ENCODE measurements at places on chromosomes 11 and 22.

DNA sequence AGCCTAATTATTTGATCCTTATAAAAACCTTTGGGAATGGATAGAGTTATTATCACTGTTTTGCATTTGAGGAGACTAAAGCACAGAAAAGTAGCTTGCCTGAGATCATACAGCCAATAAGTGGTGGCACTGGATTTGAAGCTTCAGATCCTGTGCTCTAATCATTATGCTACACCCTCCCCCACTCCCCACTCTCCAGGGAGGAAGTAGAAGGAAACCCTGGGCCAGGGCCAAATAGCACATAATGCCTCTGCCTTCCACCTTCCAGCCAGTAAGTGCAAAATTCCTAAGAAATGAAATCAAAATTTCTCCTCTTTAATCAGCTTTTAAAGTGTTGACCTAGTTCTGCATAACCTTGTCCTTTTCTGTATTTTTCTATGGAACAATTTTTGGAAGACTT, 61.6 kb downstream of the SIK2 start:
- DNase-seq, result no peak

DNA sequence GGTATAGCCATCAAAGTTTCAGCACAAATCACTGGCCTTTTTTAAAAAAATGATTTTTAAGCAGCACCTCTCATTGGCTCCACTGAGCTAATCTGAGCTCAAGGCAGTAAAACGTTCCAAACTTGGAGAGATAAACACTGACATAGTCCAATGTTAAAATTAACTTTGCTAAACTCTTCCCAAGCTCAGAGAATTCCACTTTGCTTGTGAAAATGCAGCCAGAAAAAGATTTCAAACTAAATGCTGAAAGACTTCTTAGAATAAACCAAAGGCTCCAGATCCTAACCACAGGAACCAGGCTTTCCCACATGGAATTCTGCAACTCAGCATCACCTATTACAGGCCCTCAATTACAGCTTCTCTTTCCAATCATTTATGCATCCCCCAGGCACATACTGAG, 84.7 kb upstream of the GDPD4 start:
- no peak for DNase-seq

- no peak for DNase-seq
These were observed 759 bp downstream of the AP2A2 start for GRCh38 chr11:926341-926916.

- no peak for DNase-seq
These were observed 8.7 kb downstream of the GRK2 start for GRCh38 chr11:67274768-67275605.

- no peak for DNase-seq
These were observed 116.8 kb downstream of the MED15 start for GRCh38 chr22:20624161-20624616.

DNA sequence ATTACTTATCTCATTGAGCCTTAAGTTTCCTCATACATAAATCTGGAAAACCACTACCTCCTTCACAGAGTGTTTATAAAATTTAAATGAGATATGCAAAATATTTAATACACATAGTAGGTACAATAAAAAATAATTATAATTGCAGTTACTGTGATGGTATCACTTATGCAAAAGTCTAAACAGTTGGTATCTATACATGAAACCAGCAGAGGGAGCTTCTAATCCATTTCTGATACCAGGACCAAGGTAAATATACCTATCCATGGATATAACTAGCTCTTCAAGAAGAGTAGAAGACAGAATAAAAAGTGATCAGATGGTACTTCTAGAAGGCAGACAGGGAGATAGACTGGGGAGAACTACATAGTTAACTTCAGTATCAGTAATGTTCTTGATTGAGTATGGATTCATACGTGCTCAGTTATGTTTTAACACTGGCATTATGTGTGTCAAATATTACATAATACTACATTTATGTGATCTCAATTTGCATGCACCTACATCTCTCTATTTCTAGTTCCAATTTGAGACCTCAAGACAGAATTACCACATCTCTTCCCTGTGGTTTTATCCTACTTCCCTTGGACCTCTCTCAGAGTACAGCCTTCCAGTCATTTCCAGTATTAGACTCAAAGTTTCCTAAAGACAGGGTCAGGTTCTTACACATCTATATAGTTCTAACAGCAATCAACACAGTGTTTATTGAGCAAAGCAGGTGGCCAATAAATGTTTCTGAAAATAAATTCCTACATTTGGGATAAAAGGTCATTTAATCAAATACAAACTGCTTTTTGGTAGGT, 13.7 kb upstream of the TSG101 start:
- DNase-seq, result no peak

DNA sequence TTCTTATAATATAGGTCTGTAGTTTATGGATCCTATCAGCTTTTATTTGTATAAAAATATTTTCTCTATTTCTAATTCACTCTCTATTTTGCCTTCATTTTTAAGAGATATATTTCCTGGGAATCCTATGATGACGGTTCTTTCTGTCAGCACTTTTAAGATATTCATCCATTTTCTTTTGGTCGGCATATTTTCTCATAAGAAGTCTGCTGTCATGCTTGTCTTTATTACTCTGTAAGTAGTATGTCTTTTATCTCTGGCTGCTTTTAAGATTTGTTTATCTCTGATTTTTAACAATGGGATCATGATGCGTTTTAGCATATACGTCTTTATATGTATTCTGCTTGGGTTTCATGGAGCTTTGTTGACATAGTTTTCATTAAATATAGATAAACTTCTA, 175.5 kb downstream of the SNX19 start:
- no peak for DNase-seq

DNA sequence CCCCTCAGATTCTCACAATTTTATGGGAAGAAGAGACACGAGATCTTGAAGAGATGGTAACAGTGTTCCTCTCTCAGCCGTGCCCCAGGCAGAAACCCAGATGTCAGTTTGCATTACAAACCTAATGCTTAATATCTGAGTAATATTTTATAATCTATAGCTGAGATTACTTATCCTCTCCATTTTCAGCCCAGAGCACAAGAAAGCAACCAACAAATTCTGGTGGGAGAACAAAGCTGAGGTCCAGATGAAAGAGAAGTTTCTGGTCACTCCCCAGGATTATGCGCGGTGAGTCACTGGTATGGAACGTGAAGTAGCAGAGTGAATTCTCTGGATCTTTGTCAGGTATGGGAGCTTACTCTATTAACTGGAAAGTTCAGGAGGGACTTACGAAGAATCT, 884 bp downstream of the CENATAC start:
- no peak for DNase-seq

DNA sequence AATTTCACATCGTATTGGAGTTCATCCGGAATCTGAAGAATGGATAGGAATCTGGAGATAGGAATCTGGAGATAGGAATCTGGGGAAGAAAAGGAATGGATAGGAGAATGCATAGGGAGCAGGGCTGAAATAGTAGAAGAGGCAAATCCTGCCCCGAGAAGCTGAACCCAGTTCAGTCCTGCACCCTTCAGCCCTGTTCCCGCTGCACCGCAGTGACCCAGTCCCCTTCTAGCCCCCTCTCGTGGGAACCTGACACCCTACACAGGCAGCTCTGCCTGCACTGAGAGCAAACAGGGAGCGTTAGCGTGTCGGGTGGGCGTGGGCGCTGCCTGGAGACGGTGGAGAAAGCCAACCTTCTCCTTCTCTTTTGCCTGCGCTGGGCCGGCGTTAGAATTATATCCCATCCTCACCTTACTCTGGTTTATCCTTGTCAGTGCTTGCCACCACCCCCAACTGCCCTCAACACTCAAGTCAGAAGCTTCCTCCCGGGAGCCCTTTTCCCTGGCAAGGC, 1.0 kb upstream of the CCKBR start:
- DNase-seq, result no peak

DNA sequence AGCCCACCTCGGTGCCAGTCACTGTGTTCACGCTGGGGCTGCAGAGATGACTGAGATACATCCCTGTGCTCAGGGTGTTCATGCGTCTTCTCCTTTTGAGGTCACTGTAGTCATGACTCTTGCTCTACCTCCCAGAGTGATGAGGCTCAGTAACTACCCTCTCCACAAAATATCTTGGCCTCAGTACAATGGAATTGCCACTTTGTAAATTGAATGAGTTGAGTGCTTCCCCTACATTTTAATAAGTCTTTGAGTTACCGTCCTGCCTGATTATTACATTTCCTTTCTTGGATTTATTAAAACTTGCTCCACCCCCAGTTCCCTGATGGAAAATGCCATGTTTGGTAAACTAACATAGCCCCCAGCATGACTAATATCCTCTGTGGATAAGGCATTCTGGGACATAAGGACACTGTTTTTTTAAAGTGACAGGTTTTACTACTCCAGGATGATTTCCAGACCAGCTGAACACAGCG, 15.9 kb downstream of the PRSS23 start:
- DNase-seq, result no peak

- no peak for DNase-seq
These were observed 115.7 kb downstream of the WNT7B start for GRCh38 chr22:45861259-45861658.

GRCh38 chr11:8025816-8026215, 38.7 kb downstream of the EIF3F start:
- DNase-seq, result no peak

DNA sequence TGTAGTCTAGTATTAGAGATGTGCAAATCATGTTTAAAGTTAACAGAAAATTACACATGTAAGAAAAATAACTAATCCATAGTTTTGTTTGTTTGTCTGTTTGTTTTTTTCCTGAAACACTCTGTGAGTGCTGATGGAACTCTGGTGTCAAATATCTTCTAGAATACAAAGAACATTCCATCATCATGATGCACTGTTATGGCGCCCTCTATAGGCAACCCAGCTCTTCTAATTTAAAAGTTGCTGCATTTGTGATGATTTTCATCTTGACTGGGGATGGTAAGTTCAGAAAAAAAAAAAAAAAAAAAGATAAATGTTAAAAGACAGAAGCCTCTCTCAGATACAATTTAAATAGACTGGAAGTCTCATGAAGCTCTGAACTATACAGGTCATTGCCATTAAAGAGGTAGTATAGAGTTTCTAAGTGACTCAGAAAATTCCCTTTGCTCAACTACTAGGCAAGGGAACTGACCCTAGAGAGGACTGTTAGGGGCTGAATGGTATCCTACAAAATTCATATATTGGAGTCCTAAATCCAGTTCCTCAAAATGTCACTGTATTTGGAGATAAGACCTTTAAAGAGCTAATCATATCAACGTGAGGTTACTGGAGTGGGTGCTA, 597.2 kb upstream of the ANO3 start:
- DNase-seq, result no peak

DNA sequence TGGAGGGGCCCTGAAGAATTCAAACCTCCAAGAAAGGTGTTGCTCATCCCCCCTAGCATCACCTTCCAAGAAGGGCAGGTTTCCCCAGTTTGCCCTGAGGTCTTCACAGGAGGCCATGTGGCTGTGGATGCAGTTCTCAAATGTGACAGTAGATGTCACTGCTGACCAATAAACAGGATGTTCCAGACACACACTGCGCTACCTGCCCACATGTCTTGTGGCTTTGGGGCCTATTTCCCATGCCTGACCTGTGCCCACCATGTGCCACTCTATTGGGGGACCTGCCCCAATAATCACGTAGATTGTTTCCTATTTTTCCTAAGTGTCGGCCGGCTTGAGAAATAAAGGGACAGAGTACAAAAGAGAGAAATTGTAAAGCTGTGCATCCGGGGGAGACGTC, 4.5 kb downstream of the GSTT2 start:
- no peak for DNase-seq

DNA sequence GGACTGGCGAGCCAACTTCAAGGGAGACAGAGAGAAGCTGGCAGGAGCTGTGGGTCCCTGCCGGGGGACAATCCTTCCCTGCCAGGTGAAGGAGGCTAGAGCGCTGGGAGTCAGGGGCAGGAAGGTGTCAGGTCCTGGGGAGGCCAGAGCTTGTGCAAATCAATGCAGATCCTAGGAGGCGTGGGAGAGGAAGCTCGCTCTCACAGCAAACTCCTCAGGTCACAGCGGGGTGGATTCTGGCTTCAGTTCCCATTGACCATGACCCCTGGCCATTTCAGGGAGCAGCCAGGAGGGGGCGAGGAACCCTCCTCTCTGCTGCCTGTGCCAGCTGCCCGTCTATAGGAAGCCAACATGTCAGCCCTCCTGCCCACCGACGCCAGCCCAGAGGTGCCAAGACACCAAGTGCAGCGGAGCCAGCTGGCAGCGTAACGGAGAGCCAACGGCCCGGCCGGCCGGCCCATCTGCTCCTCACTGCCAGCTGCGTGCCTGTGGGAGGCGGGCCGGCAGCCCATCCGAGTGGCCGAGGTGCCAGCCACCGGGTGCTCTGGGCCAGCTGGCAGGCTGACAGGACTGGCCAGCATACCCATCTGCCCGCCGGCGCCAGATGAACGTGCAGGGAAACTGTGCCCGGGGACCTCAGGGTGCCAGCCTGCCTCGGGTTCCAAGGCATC, 374.8 kb downstream of the MIAT start:
- DNase-seq, result peak; percentile 76

DNA sequence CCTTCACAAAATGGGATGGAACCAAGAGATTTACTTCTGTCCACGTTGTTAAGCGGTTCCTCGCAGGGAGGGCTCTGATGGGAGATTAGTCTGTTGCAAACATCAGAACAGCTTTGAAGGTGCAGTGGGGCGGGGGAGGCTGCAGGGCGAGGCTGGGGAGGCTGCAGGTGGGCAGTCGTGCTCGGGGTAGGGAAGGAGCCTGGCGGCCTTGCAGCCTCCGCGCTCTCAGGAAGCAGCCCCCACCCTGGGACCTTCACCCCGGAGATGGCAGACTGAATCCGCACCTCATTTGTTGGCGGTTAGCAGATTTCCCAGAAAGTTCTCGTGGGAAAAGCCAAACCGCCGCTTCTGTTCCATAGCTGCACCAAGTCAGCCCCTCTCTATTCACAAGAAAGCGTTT, 237.3 kb downstream of the BRD1 start:
- DNase-seq, result no peak

DNA sequence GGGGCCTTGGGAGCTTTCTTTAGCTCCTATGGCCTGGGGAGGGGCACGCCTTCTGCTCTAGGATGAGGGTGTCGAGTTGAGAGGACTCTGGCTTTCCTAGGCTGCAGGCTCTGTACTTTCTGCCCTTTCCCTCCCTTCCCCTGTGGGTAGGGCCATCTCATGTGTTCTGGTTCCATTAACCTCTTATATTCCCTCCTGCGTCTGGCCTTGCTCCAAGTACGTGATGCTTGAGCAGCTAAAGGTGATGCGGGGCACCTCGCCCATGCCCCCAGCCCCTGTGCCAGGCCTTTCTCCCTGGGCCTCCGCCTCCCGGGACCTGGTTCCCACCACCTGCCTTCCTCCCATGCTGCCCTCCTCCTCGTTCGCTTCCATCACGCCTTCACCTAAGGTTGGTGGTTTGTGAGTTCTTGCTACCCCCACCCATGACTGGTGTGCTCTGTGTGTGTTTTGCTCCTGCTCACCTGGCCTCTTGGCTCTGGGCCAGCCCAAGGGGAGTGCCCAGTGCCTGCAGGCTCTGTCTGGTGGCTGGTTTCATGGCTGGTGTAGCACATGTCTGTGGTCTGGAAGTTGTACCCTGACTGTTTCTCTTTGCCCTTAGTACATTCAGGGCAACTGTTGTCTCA, 34.1 kb downstream of the PHLDB1 start:
- no peak for DNase-seq

GRCh38 chr22:34885852-34886251, 180.1 kb upstream of the ISX start:
- DNase-seq, result no peak

- DNase-seq, result no peak
These were observed 1.6 kb downstream of the PPP2R1B start for GRCh38 chr11:111764621-111765020.
